ENCODE measurements at places on chromosomes 12 and 14.

- DNase-seq, result peak; percentile 55
Measured at GRCh38 chr14:22824711-22825359, 4.9 kb upstream of the MRPL52 start.

GRCh38 chr14:70670992-70671651 lies 29.4 kb downstream of the TTC9 start:
- no peak for DNase-seq

DNA sequence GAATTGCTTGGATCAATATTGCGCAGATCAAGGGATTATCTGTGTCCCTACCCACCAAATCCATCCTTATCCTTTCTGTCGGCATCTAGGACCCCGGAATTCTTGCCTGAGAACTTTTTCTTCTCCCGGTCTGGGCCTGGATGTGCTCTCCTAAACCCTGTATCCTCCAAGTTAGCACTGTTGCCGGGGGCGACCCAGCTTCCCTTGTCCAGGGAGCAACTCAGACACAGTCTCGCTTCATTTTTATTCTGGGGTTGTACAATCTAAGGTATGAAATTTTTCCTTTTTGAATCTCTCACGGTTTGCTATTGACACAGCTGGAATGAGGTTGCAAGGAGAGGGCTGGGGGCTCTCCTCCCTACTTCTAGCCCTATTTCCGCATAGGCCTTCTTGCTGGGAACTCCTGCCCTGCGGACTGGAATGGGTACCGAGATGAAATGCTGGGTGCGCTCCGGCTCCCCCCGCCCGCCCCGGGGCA lies 403 bp upstream of the PNP start:
- DNase-seq, result no peak

DNA sequence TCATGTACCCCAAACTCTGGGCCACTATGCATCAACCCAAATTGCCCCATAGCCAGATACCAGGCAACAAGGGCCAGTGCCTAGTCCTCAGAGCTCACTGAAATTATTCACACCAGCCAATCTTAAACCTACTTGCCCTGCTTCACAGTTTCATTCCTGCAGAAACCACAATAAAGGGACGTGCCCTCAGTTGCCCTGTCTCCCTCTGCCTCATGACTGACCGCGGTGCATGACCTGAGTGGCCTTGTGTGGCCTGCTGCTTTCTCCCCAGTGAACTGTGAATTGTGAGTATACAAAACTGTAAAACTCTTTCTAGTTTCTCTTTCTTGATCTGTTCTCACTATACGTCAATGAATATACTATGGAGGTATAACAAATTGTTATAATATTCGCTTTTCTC lies 490.9 kb upstream of the MIS18BP1 start:
- no peak for DNase-seq

DNA sequence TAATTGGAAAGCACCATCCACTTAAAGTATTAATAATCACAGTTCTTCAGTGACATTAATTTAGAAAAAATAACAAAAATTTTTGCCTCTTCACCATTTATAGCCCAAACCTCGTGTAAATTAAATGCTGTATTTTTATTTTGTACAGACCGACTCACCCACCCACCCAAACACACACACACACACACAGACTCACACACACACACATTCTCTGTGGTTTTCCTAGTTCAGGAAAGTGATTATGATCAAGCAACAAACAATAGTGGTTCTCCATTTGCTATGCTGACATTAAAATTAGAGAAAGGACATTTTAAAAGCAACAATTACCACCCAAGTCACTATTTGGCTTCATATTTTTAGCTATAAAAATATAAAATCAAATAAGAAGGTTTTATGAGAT lies 112.5 kb upstream of the FLRT2 start:
- DNase-seq, result no peak

- no peak for DNase-seq
Measured at GRCh38 chr14:59474172-59474571, 9.0 kb upstream of the GPR135 start.

DNA sequence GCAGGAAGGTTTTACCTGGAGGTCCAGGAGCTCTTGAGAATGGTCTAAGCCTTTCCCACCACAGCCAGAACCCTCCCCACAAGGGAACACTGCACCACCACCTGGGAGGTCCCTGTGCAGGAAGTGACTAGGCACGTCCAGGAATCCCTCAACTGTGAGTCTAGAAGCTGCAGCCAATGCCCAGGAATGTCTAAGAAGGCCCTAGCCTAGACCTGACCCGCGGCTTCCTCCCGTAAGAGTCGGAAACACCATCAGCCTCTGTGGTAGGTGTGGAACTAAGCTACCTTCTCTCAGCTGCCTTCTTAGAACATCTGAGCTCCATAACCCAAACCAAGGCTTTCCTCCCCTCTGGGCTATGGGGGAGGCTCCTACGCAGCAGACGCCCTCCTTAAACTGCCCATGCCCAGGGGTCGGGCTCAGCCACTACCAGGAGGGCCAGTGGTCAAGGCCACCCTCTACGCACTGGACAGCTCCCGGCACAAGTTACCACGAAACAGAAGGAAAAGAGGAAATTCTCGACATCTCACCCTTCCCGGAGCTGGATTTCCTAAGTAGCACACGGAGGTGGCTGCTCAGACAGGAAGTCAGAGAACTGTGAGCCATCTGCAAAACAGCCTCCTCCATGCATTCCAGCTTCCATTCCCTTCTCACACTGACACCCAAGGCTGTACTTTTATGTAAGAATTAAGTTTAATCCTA lies 25.5 kb downstream of the ZFYVE21 start:
- DNase-seq, result no peak

GRCh38 chr14:58722441-58722840 lies 84.7 kb downstream of the DACT1 start:
- DNase-seq, result no peak

- no peak for DNase-seq
Measured at GRCh38 chr12:104526751-104527150, 70.0 kb downstream of the CHST11 start.

DNA sequence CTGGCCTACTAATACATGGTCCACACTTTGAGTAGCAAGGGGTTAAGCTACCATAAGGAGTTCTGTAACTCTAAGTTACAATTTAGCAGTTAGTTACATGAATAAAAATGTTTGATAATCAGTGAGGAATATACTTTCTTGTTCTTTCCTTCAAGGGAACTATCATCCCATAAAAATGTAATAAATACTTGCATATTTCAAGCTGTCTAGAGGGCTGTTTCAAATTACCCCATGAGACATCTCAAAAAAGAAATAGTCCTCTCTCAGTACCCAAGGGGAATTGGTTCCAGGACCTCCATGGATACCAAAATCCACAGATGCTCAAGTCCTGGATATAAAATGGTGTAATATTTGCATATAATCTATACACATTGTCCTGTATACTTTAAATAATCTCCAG lies 48.7 kb upstream of the GNG2 start:
- DNase-seq, result no peak

DNA sequence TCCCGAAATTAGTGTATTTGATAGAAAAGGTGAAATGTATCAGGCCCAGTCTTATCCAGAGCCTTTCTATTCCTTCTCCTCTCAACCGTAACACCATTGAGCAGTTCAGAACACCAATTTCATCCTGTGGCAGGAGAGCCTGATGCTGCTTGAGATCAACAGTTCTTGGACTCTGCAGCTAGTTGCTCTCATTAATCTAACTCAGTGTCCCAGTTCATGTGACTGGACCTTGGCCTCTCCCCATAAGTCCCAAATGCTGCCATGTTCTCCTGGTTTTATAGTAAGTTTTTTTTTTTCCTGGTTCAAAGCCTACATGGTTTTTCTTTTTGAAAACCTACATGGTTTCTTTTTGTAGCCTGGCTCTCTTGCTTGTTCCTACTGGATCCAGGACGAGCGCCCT lies 293.9 kb downstream of the ITPR2 start:
- no peak for DNase-seq

GRCh38 chr14:104163541-104163940 lies 25.2 kb downstream of the KIF26A start:
- DNase-seq, result no peak

- DNase-seq, result no peak
Measured at GRCh38 chr14:105534586-105534985, 8.2 kb downstream of the TMEM121 start.

- no peak for DNase-seq
Measured at GRCh38 chr12:41681898-41682297, 462.8 kb downstream of the GXYLT1 start.

DNA sequence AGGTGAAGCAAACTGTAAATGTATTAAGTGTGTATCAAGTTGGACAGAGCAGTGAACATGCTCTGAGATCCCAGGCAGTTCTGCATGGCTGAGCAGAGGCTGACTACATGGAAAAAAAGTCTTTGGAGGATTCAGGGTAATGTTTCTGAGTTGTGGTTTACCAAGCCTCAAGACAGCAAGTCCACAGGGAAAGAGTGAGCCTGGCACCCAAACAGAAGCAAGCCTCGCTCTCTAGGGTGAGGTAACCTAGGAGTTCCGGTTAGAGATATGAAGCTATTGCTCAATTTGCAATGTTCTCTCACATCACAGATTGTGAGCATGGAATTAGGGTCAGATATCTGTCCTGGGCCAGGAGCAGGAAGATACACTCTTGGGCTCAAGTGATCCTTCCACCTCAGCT lies 158.6 kb downstream of the MON2 start:
- DNase-seq, result no peak

GRCh38 chr14:45947830-45948229 lies 694.8 kb upstream of the MIS18BP1 start:
- DNase-seq, result no peak

- no peak for DNase-seq
Measured at GRCh38 chr12:51547606-51548005, 43.4 kb upstream of the SCN8A start.

DNA sequence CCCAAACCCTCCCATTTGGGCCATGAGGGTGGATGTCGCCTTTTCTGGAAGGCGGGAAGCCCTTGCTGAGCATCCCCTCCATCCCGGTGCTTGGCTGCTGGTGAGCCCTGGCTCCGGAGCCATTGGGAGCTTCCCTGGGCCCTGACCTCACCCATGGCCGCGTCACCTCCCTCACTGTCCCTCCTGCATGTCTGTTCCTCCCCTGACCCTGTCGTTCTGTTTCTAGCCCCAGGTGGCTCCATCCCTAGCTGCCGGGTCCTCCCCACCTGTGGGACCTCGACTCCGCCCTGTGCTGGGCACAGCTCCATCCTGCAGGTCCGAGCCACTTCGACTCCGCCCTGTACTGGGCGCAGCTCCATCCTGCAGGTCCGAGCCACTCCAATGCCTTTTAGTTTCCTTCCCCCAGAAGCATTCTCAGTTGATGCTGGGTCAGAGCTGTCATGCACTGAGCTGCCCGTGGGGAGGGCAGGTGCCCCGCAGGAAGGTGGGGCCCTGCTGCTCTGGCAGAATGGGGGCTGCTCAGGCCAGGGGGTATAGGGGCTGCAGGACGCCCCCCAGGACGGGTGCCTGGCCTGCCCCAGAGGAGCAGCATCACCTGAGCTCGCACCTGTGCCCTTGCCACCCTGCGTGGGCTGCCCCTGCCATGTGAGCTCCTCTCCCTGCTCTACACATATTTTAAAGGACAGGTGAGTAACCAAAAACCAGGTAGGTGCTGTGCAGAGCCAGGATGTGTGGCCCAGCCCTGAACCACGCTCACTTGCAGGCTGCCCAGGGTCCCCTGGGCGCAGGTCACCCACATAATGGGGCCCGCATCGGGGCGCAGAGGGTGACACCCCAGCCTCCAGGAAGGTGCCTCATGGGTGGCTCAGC lies 19.0 kb downstream of the NOC4L start:
- no peak for DNase-seq

DNA sequence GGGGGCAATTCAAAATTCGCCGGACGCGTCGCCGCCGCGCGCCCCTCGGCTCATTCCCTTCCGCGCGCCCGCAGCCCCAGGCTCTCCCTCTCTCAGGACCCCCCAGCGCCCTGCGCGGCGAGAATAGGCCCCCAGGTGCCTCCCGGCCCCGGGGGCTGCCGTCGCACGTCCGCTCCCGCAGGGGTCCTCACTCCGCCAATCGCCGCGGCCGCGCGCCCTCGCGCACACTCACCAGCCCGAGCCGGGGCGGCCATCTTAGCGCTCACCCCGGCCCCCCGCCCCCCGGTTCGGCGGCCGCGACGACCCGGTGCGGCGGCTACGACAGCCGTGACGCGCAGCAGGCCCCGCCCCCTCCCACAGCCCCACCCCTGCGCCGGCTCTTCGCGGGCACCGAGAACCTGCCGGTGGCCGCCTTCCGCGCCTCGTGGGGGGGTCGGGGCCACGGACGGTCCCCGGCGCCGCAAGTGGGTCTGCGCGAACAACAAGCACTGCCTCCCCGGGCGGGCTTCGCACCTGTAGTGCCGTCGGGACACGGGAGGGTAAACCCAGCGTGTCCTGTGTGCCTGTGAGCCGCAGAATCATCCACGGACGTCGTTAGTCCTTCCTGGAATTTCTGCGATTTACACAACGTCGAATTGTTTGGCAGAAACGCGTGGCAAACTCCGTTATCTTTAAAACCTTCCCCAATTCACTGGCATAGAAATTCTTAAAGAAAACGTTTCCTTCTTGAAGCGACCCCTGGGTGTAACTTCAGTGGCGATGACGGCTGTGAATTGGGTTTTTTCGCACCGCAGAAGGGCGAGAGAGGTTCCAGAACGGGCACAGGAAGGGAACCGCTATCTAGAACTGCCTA lies 2.5 kb downstream of the USP44 start:
- DNase-seq, result no peak

DNA sequence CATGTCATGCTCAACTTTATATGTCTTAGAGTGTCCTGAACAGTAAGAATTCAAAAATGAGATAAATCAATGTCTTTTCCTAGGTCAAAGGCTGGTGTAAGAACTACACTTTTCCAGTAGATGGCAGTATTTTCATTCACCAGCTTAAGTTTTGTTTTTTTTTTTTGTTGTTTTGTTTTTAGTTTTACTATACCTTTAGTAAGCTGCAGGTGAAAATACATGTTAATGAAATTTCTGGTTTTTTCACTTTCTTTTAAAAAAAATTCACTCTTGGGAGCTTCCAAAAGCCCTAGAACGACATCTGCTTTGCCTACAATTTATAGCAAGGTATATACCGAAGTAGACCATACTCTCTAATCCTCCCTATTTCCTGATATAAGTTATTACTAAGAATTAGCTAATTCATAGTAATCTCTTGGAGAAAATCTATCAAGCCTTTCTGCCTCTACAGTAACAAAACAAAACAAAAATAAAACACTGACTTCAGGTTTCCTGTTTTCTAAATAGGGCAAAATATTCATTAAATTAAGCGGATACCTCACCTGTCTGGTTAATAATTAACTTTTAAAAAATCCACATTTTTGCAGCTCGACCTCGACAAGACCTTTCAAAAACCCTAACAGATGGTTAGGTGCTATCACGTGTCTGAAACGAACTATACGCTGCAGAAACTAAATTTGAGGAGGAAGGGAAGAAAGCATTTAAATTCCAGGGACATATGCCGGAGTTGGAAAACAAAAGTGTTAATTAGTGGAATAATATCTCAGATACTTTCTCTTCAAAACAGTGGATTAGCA lies 2.7 kb upstream of the SAMD4A start:
- DNase-seq, result no peak
